ENCODE measurements at places on chromosomes 11 and 22.

DNA sequence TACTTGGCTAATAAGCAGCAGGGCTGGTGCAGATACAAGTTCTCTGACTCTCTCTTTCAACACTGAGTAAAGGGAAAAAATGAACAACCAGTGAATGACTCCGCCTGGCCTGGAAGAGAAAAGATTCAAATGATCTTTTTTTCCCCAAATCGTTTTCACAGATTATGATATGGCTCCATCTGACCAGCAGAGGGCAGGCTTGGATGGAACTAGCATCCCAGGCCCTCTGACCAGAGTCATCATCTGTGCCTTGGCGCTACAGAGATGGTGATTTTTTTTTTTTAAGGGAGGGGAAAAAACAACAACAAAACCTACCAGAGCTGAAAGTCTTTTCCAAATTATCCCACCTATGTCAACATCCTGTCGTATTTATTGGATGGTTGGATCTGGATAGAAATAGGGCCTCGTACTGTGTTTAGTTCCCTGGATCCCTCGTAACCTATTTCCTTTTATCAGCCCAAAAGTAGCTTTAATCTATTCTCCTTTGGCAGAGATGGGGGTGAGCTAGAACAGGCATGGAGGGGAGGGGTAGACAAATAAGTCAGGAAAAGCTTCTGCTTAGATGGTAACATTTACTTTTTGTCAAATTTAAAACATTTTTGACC is 69.7 kb downstream of the PRSS23 start:
- peak; percentile 75 for DNase-seq

DNA sequence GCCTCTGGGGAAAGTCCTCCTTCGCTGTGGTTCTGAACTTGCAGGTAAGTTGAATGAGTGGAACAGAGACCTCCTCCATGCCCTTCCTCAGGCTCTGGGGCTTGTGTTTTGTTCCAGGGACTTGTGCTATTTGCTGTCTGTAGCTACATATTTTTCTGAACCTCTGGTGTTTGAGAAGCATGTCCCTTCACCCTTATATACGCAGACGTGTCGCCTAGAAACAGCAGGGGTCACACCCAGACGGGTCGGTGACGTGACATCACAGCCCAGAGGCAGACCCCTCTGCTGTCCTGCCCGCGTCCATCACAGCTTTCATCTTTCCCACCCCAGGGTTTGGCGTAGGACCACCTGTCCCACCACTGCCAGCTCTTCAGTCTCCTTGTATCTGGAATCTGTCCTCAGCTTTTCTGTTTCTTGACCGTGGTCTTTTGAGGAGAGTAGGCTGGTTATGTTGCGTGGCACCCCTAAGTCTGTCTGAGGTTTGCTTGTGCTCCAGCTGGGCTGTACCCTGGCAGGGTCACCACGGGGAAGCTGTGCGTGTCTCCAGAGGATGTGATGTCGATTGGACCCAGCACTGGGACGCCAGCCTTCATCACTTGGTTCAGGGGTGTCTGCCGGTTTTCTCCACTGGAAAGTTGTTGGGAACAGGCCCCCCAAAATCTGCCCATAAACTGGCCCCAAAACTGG is 13.4 kb upstream of the MUC5B start:
- no peak for DNase-seq

DNA sequence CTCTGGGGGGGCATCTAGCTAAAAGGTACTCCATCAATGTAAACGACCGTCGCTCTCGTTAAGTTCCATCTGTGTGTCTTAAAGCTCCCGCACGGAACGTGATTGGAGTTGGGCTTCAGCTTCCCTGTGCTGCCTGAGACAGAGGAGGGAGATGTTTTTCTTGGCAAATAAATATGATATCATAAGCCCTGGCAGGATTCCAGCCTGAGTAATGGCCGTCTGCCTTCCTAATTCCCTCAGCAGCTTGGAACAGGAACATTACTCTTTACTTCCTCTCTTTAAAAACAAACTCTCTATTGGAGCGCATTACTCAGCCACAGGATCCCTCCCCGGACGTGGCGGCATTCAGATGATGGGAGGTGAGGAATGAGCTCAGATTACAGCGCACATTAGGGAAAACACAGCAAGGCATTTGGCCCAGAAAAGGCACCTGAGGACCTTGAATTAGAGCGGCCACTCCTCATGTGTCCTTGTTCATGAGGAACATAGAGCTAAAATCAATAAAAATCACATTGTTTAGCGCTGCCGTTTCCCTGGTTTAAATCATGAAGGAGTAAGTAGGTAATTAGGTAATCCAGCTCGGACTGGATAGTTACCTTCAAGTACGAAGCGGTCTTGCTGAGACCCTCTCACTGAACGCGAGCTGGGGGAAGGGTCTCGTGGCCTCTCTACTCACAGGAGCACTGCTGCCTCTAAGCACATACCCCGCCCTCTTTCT is 230.4 kb downstream of the ST3GAL4 start:
- DNase-seq = no peak

DNA sequence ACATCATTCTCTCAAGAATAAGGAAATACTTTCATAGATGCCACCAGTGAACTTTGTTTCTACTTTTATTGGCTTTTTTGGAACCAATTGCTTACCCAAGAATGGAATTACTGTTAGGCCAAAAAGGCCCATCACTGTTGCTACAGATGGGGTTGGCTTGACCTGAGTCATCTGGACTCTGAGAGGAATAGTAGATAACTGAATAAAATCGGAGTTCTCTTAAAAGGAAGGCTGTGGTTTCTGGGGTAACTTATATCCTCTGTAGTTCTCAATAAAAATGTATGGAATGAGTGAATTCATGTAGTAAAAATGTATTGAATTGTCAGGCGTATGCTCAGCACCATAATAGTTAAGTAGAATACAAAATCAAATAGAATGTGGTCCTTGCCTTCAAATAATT is 56.6 kb downstream of the ARHGEF12 start:
- no peak for DNase-seq

GRCh38 chr11:58506935-58507334 is 970 bp downstream of the OR5B21 start:
- no peak for DNase-seq

DNA sequence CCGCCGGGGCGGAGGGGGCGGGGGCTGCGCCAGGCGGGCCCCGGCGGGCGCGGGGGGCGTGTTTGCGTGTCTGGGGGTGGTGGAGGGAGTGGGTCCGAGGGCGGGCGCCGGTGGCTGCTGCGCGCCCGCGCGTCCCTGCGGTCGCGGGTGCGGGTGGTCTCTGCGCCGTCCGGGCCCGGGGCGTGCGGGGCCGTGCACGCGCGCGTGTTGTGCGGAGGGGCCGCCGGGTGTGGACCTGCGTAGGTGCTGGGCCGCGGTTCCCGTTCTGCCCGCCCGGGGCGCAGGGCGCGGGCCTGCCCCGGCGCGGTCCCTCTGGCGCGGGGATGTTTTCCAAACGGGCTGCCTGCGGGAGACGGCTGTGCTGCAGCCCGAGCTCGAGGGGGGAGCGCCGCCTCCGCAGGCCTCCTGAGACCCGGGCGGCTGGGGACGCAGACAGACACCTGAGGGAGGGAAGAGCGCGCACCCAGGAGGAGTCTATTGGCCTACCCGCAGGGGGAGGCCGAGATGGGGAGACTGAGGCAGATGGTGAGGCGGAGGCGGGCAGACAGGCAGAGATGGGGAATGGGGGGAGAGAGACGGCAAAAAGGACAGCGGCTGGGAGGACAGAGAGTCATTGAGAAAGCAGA is 442 bp downstream of the PELI3 start:
- DNase-seq = peak; percentile 64

- DNase-seq = no peak
Observed at GRCh38 chr11:70097783-70098563, 19.9 kb downstream of the ANO1 start.

DNA sequence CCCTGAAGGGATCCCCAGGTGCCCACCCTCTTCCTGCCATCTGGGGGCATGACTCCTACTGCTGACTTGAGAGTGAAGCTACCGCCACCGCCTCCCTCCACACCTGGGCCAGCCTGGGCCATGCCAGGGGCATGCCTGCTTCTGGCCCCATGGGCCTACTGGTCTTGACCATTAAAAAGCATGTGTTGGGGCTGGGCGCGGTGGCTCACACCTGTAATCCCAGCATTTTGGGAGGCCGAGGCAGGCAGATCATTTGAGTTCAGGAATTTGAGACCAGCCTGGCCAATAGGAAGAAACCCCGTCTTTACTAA is 37.7 kb upstream of the CCDC188 start:
- DNase-seq = no peak

DNA sequence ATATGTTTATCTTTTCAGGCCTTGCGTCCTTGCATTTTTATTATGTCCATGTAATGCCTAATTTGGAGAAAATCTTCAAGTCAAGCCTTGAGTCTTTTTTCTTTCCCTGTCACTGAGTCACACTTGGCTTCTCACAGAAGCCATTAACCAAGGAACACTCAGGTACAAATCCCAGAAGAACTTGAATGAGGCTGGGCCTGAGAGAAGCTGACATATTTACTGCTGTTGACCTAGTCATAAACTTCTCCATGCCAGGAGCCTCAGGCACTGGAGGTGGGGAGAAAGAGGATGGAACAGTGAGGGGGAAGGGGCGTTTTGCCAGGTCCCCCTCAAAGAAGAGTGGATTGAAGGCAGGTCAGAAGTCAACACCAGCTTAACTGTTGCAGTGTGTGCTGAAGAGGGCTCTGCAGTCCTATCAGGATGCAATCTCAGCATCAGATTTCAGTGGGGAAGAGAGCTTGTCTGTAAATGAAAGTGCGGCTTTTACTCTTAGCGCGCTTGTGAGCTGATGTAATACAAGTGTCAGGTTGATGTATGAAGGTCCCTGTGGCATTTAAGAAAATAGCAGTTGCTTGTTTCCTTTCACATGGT is 526.0 kb downstream of the ETS1 start:
- no peak for DNase-seq

DNA sequence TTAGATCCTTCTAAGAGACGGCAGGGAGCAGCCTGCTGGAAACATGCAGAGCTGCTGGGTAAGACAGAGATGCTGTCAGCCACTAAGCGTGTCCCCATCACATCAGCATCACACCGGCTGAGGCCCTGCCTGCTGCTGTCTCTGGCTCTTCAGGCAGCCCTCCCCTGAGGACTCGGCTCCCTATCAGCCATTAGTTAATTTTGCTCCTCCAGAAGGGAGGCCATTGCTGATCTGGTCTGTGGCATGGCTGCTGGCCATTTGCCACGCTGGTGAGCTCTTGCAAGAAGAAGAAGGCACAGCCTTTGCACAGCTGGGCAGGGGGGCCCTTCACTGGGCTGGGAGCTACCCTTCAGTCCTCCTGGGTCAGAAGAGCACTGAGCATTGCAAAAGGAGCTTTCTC is 131.2 kb upstream of the PARVA start:
- no peak for DNase-seq

DNA sequence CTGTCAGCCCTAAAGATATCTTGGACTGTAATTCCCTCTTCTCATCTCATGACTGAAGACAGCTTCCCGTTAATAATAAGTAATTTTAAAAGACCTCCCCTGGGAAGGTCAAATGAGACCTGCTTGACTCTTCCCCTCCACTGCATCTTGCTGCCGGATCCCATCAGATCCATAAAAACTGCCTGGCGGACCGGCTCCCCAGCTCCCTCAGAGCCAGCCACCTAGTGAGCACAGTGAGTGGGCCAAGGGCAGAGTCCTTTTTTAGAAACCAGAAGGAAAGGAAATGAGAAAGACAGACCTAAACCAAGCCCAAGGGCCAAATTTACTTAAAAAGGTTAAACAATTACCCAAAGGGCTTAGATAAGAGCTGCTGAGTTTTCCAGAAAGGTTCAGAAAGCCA is 595.3 kb downstream of the OPCML start:
- no peak for DNase-seq

GRCh38 chr11:46306296-46306853 is 28.9 kb downstream of the CREB3L1 start:
- no peak for DNase-seq

- DNase-seq = peak; percentile 87
Observed at GRCh38 chr11:10742460-10743208, 8.4 kb upstream of the CTR9 start.

DNA sequence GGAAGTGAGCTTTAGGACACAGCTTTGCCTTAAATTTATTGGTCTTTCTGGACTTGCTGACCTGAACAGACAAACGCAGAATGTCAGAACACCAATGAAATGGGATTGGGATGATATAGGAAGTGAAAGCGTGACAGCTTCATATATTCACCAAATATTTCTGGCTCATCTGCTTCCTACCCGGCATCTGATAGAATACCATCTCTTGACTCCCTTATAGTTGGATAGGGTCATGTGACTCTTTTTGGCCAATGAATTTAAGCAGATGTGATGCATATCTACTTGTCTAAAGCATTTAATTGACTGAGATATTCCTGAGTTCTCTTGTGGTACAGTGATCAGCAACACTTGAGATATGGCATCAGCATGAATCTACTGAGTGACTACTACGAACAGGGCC is 2.5 kb upstream of the CAPRIN1 start:
- DNase-seq = peak; percentile 16

- no peak for DNase-seq
Observed at GRCh38 chr11:34205326-34206035, 100.1 kb downstream of the NAT10 start.

- no peak for DNase-seq
Observed at GRCh38 chr11:12983336-12983735, 25.8 kb upstream of the RASSF10 start.

DNA sequence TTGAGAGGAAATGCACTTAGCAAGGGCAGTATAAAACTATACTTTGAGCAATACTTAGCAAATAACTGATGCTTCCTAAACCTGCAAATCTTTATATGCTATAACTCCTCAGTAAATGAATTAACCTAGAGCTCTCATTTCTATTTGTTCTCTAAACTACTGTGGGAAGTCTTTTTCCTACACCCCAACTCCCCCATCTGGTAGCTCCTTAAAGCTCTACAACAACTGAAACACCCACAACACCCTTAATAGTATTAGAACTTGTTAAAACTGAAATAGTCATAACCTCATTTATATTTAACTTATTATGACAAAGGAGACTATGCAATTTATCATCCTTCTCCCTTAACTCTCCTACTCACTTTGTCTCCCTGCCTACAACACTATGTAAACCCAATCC is 43.4 kb downstream of the GUCY1A2 start:
- DNase-seq = no peak

- DNase-seq = no peak
Observed at GRCh38 chr11:2703363-2704141, 3.8 kb upstream of the KCNQ1OT1 start.
